Stimulated activated naive CD8-positive, alpha-beta T cell treated with anti-CD3 and anti-CD28 coated beads, Interleukin-15, Interleukin-2, amounts not matched to agents 100 U/mL and 50 U/mL, for 24 hours (primary cell): ENCODE measurements at places on chromosomes 4 and X.

- no peak for DNase-seq
Observed at GRCh38 chr4:20251031-20251795, 492 bp upstream of the SLIT2 start.

GRCh38 chr4:120316416-120316815 lies 249.8 kb upstream of the MAD2L1 start:
- no peak for DNase-seq

- no peak for DNase-seq
Observed at GRCh38 chrX:7158468-7158990, 10.6 kb upstream of the PUDP start.

DNA sequence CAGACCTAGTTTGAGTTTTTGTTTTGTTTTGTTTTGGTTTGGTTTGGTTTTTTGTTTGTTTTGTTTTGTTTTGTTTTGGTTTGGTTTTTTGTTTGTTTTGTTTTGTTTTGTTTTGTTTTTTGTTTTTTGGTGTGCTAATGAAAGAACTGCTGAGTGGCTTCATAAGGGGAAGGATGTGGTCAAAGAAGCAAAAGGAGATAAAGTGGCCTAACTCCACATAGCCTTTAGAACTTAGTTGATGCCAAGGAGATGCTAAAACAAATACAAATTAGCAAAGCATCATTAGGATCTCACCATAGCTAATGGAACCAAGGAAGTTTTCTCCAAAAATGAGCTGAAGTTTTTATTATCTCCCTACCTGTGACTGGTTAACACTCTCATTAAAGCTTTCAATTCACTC lies 44.6 kb upstream of the TMEM164 start:
- no peak for DNase-seq

- DNase-seq, result no peak
Observed at GRCh38 chr4:10806953-10807645, 122.5 kb upstream of the CLNK start.

DNA sequence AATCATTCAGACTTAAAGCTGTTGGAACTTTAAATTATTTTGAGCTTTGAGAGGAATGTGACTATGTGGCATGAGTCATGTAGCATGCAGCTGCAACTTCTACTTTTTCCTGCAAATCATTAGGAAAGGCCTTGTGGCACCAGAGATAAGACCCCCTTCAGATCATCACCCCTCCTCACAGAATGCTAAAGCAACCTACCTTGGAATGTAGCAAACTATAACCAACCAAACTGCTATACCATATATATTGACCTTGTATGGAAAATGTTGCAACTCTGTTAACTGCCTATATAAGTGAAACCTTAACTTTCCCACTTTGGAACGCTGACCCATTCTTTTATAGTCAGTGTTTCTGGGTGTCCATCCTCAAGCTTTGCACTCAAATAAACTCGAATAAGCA lies 32.0 kb downstream of the ATXN3L start:
- no peak for DNase-seq

GRCh38 chrX:20513185-20513584 lies 246.5 kb upstream of the RPS6KA3 start:
- no peak for DNase-seq
